NCI-H2081 treated with DMSO at 0.1 percent for 48 hours (cell line): ENCODE measurements at places on chromosomes 2 and 18.

DNA sequence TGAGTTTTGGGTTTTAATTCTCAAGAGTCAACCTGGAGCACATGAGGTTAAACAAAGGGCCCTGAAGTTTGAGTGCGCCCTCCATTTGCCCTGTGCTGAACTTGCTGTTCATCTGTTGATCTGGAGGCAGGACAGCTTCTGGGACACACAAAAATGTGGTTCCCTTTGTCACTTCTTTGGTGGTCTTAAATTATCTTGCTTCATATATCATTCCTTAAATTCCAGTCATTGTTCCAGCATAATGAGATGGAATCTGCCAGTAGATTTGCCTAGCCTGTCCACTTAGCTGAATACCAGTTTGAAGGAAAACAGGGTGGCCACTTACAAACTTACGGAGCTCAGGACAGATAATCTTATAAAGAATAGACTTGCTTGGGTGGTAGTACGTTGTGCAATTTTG is 916 bp downstream of the CETN1 start:
- DNase-seq = no peak

GRCh38 chr2:18950361-18950851 is 361.0 kb upstream of the NT5C1B start:
- DNase-seq = no peak

GRCh38 chr2:131413785-131414184 is 49.8 kb upstream of the RAB6D start:
- no peak for DNase-seq

DNA sequence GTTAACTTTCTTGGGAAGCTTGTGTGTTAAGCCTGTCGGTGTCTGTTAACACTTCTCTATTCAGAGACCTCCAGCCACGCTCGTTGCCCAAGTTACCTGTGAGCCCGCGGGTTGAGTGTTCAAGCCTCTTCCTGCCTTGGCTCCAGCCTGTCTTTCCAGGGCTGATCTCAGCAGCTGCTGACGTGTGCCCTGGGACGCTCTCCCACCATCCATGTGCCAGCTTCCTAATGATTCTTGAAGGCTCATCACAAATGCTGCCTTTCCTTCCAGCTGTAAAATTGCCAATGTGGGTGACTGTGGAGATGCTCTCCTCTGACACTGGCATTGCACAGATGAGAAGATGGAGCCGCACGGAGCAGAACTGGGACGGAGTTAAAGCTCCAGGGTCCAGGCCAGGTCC is 6.1 kb downstream of the RNF144A start:
- DNase-seq = no peak

DNA sequence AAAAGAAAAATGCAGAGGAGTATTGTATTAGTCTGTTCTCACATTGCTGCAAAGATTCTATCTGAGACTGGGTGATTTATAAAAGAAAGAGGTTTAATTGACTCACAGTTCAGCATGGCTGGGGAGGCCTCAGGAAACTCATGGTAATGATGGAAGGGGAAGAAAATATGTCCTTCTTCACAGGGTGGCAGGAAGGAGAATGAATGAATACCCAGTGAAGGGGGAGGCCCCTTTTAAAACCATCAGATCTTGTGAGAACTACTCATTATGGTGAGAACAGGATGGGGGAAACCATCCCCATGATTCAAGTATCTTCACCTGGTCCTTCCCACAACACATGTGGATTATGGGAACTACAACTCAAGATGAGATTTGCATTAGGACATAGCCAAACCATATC is 9.1 kb upstream of the PLCL1 start:
- no peak for DNase-seq

GRCh38 chr2:231111987-231112386 is 12.9 kb downstream of the HTR2B start:
- DNase-seq = no peak

GRCh38 chr2:17543848-17544247 is 3.4 kb downstream of the VSNL1 start:
- no peak for DNase-seq

- DNase-seq = no peak
Measured at GRCh38 chr18:44098551-44099098, 582.1 kb upstream of the SETBP1 start.

- no peak for DNase-seq
Measured at GRCh38 chr18:35641916-35642315, 60.4 kb downstream of the GALNT1 start.

GRCh38 chr2:26701596-26701995 is 9.1 kb downstream of the KCNK3 start:
- DNase-seq = no peak

- no peak for DNase-seq
Measured at GRCh38 chr2:25286723-25287483, 54.8 kb downstream of the DNMT3A start.

- no peak for DNase-seq
Measured at GRCh38 chr2:229612384-229612971, 101.9 kb downstream of the DNER start.

DNA sequence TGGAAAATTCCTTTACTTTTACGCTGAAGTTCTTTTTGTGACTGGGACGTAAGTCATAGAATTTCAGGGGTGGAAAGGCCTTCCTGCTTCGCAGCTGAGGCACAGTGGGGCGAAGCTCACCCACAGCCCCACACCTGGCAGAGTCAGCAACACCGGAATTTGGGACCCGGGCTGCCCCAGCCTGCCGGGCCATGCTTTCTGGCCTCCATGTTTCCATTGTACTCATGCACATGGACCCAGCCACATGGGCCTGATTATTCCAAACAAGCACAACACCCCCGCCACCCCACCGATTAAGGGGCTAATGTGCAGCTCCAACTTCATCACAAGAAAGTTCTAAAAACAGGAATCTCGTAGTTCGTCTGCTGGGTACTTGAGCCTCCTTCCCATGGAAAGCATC is 82.5 kb downstream of the CABLES1 start:
- no peak for DNase-seq
